ENCODE measurements at places on chromosomes 11 and 22.
A peak's percentile ranks its signal among the peaks of the same experiment; 100 is the strongest.

GRCh38 chr11:92929246-92929645 lies 40.2 kb upstream of the MTNR1B start:
- no peak for DNase-seq

GRCh38 chr11:62438641-62439040 lies 19.8 kb downstream of the SCGB1A1 start:
- no peak for DNase-seq

GRCh38 chr11:70799386-70799785 lies 401.1 kb downstream of the CTTN start:
- DNase-seq = no peak

GRCh38 chr22:24148266-24149197 lies 32.8 kb upstream of the SUSD2 start:
- no peak for DNase-seq

- DNase-seq = no peak
Observed at GRCh38 chr11:74371269-74372052, 26.8 kb downstream of the PGM2L1 start.

- DNase-seq = no peak
Observed at GRCh38 chr11:6554828-6555706, 48.3 kb downstream of the RRP8 start.

DNA sequence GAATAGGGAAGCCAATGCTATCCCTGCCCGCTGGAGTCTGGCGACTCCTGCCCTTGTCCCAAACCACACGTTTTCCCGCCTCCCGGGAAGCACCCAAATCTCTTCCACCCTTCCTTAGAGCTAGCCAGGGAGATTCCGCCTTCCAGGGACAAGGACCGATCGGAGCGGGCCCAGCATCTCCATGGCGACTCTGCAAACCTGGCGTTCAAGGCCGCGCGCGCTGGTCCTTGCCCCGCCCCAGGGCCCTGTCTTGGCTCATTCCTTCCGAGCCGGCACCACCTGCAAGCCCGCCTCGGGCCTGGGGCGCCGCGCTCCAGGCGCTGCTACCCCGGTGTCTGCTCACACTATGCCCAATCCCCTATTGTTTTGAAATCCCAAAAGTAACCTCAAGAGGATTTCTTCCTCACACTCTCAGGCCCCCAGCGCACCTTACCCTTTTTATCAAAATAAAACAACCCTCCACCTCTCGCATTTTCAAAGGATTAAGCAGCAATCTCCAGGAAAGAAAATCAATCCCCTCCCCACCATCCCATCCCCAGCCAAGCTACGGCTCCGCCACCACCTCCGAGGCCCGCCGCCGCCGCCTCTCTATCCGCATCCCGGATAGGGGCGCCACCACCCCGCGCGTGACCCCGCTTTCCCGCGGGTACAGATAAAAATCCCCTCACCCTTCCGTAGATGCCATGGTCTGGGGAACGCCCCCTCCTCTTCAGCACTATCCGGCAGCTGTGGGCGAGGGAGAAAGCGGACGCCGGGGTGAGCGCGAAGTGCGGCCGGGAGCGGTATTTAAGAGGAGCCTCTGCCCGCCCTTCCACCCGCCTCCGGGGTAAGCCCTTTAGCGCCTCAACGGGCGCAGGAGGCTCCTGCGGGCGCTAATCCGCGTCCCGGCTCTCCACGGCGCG lies 825 bp downstream of the SLC1A2 start:
- DNase-seq = no peak

DNA sequence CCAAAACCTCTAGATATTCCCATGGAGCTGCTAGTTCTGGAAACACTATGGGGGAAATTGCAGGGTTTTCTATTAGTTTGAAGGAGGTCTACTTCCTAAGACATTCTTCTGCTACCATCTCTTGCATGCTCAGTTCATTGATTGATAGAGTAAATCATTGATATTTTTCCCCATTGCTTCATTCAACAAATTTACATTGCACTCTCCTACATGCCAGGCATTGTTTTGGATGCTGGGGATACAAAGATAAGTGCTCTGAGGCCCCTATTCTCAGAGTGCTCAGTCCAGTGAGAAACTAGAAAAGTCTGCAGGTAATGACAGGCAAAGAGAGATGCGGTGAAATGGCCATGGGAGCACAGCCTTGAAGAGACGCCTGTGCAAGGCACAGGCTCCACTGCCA lies 313.1 kb downstream of the KIRREL3 start:
- DNase-seq = no peak

DNA sequence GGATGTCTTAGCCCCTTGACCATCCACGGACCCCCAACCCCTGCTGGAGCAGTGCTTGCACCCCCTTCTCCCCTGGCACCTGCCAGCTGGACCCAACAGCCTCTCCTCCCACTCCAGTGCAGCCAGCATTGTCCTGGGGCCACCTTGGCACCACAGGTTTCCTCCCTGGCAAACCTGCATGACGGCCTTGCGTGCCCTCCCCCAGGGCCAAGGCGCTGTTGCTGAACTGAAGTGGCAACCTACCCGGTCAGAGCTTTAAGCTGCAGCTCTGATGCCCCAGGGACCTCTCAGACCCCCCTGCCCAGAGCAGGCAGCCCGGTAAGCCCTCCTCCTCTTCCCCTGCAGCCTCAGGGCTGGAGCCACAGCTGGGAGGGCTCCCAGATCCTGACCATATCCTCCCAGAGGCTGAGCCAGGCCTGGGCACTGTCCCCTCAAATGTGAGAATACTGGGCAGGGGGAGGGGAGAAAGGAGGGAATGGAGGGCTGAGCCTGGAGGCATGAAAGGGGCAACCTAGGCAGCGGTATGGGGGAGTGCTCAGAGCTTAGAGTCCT lies 1.8 kb upstream of the LRRC75B start:
- DNase-seq = no peak

- DNase-seq = peak; percentile 67
Observed at GRCh38 chr11:46112961-46113607, 8.2 kb downstream of the PHF21A start.

GRCh38 chr11:124783002-124783401 lies 17.2 kb downstream of the MSANTD2 start:
- no peak for DNase-seq

DNA sequence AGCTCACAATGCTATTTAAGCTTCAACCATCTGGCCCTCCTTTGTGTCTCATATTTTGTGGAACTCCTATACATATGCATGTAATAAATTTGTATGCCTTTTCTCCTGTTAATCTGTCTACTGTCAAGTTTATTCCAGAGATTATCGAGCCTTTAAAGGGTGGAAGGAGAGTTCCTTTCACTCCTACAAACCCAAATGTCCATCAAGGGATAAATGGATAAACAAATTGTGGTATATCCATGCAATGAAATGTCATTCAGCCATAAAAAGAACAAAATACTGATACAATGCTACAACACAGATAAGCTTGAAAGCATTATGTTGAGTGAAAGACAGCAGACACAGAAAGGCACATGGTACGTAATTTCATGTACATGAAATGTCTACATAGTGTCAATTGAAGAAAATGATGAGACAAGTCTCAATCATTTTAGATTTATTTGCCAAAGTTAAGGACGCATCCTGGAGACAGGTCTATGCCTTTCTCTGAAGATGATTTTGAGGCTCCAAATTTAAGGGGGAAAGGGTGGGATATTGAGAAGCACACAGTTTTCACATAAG lies 17.7 kb upstream of the FEZ1 start:
- no peak for DNase-seq

- no peak for DNase-seq
Observed at GRCh38 chr22:35044607-35045390, 21.2 kb upstream of the ISX start.

DNA sequence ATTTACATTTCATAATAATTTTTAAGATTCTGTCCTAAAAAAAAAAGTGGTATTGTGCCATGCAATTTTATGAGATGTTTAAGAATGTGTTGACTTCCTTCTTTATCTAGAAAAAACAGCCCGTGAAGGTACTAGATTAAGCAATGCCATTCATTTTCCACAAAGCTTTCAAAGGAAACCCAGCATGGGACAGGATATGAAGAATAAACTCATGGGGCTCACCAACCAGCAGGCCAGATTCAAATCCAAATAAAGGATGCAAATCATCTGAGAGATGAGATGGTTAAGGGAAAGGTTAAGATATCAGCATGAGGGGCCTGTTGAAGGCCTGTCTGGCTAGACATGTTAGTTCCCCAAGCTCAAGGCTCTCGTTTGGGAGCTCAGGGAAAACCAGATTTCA lies 199.1 kb downstream of the SWAP70 start:
- DNase-seq = no peak

DNA sequence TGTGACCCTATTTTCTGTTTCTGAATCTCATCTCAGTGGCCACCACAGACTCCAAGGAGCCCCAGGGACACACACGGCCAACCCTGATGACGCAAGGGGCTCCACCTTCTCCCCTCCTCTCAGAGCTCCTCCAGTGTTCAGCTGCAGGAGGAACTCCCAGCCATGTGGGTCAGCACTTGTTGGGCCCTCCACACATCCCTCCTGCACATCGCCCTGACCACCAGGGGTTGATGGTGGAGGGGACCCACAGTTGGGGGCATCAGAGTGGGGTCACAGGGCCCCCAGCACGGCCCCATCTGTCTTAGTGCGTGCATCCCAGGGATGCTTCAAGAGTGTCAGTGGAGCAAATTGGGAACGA lies 499.6 kb downstream of the BRD1 start:
- no peak for DNase-seq

DNA sequence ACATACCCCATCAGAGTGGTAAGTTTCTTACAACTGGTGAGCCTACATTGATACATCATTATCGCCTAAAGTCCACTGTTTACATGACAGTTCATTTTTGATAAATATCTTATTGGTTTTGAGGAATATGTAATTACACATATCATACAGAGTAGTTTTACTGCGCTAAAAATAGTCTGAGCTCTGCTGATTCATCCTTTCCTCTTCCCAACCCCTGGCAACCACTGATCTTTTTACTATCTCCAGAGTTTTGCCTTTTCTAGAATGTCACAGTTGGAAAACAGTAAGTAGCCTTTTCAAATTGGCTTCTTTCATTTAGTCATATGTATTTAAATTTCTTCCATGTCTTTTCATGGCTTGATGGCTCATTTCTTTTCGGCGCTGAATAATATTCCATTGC lies 112.8 kb downstream of the LARGE1 start:
- no peak for DNase-seq

- DNase-seq = no peak
Observed at GRCh38 chr11:46435679-46436078, 44.1 kb upstream of the CHRM4 start.

DNA sequence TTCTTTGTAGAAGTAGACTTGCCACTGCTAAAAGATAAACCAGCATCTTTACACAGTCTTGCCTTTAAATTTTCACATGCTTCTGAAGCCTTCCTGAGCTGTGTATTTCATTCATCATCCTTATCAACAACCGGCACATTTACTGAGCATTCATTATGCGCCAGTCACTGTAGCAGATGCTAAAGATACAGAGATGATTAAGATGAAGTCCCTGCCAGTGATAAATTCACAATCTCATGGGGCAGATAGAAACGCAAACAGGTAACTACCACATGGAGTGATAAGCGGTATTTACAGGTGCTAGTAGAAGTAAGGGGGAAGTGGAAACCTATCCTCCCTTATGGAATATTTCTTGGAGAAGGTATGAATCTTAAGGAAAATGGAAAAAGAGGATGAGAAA lies 67.2 kb downstream of the PRCP start:
- DNase-seq = no peak

DNA sequence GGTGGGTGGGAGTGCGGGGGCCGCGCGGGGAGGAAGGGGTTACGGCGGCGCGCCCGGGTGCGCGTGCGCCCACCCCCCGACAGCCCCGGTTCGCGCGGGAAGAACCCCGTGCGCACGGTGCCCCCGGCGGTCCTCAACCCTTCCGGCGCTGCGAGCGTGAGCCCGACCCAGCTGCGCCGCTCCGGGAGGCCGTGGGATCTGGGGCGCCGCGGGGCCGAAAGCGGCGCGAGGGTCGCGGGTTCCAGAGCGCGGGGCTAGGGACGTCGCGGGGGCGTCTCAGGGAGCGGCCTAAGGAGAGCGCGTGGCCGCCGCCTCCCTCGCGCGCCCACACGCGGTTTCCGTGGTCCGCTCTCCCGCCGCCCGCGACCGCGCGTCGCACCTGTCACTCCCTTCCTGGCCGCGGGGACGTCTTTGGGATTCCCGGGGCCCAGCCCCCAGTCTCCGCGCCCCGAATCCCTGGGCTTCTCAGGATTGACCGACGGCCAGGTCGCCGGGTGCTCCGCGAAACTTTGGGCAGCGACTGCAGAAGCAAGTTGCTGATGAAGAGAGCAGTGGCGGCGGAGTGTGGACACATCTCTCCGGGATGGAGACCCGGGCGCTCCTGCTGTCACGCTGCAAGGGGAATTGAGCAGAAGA lies 582 bp downstream of the SREBF2 start:
- DNase-seq = no peak

GRCh38 chr22:37292641-37293040 lies 10.3 kb downstream of the CYTH4 start:
- DNase-seq = no peak
